T-helper 17 cell (primary cell): ENCODE measurements at places on chromosomes 11 and 22. TPM values are rescaled to one million over a fixed set of nuclear protein-coding genes. Genes with fewer than 3 reads are reported as not detected.

The ARFGAP2 gene
- 189 TPM for total RNA-seq

The SUSD2 gene
- 1.1 TPM for total RNA-seq

The SLC7A4 gene
- total RNA-seq = 0.13 TPM

DNA sequence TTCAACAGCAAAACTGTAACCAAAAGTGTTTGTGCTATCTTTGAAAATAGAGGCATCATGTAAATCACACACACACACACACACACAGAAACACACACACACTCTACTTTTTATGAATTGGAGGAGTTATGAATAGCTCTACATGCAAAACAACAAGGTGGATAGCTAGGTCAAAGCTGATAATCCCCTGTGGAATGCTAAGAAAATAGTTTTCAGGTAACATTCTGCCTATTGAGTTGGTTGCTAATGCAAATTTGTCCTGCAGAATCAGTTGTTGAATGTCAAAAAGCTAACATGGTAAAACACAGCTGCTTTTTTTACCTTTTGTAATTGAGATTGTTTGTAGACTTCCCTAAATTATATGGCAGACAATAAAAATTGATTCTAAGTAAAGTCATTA is 1658.4 kb upstream of the RAG2 start:
- no peak overlapping the region for H3K27ac ChIP-seq
- H3K4me3 ChIP-seq = no peak overlapping the region
- no peaks in the 10 kb centered on the region for H3K27me3 ChIP-seq
- no peaks in the 10 kb centered on the region for H3K36me3 ChIP-seq

GRCh38 chr11:110711448-110711775 is 825 bp downstream of the ARHGAP20 start:
- H3K4me3 ChIP-seq = peak overlapping the region; percentile 83
- H3K36me3 ChIP-seq = peaks cover 8% of the 10 kb centered on the region
- peaks cover 68% of the 10 kb centered on the region for H3K27me3 ChIP-seq
- no peak for DNase-seq
- H3K27ac ChIP-seq = no peak overlapping the region

DNA sequence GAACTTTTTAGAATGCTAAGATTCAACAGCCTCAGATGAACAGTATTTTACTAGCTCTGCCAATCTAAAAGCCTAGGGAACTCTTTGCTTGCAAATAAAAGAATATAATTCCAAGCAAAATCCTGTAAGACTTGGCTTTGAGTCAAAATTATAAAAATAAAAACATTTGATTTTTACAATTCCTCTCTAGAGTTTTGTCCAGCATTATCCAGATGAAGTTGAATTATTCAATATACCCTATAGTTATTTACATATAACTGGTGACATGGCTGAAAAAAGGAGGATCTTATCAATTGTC is 378.3 kb downstream of the ETS1 start:
- H3K36me3 ChIP-seq = no peaks in the 10 kb centered on the region
- DNase-seq = no peak
- H3K27me3 ChIP-seq = no peaks in the 10 kb centered on the region
- no peak overlapping the region for H3K27ac ChIP-seq

- no peak for DNase-seq
- no peak overlapping the region for H3K27ac ChIP-seq
- peaks cover 40% of the 10 kb centered on the region for H3K27me3 ChIP-seq
- no peak overlapping the region for H3K4me3 ChIP-seq
- H3K4me1 ChIP-seq = peaks cover 2% of the 10 kb centered on the region
These were observed 20.5 kb downstream of the PAX6 start for GRCh38 chr11:31790649-31791048.
